ENCODE measurements at places on chromosomes 2 and 18.

DNA sequence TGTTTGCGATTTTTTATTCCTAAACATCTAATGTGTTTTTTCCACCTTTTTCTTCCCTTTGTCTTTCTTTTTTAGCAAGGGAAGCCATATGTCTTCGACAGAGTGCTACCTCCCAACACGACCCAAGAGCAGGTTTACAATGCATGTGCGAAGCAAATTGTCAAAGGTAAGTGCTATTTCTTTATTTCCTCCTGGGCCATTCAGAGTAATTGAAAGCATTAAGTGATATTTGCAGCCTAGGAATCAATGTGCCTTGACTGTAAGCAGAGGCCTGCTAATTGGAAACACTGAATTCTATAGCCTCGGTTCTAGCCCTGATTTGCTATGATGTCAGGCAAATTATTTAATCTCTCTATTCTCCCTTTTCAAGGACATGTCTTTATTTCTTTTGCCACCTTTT, 47.0 kb downstream of the KIF5C start:
- no peak for DNase-seq

DNA sequence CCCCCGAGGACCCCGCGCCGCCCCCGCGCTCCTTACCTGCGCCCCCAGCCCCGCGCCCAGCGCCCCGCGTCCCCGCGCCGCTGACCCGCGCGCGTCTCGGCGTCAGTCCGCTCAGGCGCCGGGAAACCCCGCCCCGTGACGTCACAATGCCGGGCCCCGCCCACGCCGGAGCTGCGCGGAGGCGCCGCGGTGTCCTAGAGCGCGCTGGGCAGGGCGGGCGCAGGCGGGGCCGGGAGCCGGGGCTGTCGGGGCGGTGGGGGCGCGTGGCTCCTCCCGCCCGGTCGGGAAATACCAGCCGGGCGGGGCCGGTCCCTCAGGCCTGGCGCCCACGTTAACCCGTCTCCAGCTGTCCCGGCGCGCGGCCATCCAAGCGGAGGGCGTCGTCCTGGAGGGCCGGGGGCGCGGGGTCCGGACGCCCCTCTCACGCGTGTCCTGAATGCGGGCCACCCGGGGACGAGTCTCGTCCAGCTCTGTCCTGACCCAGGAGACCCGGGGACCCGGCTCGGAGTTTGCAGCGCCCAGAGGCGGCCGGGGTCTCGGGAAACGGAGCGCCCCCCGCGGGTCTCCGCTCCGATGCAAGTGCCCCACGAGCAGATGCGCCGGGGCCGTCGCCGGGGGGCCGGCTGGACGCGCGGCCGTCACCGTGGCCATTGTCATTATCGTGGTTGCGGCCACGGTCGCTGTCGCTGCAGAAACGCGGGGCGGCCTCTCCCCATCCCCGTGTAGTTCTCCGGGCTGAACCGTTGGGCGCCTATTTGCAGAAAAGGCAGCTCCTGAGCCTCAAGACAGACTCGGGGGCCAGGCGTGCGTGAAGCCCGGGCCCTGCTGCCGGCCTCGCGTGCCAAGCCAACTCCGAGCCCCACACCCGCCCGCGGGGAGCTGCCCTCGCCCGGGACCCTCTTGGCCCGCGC, at the start of gene SLC66A2:
SLC66A2 (minus strand) TSS at position 109 of the 911 bp plus-strand sequence. CDS start 727 bp downstream, outside the sequence.
- peak; percentile 90 for DNase-seq

DNA sequence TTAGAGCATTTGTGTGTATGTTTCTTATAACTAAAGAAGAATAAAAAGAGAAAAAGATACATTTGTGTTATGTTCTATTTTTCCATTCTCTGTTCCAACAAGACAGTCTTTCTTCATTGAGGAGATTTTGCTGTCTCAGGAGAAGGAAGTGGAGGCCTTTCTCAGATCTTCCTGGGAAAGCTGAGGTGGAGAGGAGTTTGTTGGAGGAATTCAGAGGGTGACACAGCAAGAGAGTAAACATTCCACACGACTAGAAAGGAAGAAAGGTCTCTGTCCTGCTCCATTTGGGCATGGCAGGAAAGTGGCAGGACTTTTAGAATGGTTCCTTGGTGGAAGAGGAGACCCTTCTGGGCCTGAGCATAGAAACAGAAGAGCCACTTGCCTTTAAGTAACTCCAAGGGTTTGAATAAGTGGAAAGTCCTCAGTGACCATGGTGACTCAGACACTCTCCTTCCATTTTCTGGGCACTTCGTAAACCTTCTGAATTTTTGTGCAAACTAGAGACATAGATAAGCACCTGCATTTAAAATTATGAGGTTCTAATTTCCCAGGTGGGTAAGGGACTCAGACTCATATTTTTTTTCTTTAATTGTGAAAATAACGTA, 52.3 kb upstream of the COL5A2 start:
- DNase-seq = no peak

DNA sequence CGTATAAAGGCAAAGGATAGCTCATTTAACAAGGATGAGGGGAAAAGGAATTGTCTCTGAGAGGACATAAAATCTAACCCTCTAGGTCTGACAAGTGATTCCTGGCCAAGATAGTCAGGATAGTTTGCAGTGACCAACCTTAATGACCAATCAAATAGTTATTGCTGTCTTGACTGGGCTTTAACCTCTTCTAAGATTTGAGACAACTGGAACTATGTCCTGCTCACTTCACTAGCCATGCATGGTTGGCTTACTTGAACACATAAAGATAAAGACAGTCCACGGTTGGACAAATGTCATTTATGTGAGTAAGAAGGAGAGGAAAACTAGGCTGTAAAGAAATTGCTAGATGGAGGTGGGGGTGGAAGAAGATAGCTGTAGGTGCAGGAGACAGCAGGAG, 53.8 kb downstream of the SCN1A start:
- DNase-seq = no peak

- DNase-seq = no peak
These were observed 6.0 kb downstream of the LHCGR start for GRCh38 chr2:48749291-48750127.

GRCh38 chr18:11956371-11957308, 24.7 kb upstream of the IMPA2 start:
- no peak for DNase-seq

GRCh38 chr2:181178823-181179412, 198.5 kb downstream of the UBE2E3 start:
- no peak for DNase-seq

DNA sequence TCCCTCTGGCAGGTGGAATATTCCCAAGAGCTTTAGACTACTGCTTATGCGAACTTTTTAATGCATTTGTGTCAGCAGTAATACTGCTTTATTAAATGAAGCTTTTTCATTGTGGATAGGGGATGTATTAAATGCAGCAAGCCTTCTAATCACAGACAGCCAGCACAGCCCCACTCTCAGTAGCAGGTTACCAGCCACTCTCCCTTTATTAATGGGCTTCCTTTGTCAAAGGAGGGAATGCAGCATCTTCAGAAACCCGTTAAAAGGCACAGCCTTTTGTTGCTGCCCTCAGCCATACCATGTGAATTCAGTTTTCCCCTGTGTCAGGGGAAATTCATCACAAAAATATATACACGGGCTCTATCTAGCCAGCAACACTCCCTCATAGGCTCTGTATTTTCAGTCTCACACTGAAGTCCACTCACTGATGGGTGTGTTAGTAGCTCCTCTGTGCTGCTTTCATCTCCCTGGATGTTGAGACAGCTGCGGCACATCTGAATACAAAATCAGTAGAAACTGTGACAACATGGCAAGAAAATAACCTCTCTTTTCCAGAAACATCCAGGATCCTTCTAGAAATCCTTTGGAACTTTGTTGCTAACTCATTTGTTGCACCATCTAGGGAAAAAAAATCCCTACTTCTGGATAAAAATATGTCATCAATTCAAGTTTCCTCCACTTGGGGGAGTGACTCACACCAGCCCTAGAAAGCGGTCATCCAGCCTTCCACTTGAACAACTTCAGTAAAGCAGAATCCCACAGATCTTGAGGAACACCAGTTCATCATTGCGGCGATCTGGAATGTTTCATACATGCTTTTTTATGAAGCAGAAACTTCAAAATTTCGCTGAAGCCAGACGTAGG, 48.4 kb downstream of the LRRTM1 start:
- no peak for DNase-seq

DNA sequence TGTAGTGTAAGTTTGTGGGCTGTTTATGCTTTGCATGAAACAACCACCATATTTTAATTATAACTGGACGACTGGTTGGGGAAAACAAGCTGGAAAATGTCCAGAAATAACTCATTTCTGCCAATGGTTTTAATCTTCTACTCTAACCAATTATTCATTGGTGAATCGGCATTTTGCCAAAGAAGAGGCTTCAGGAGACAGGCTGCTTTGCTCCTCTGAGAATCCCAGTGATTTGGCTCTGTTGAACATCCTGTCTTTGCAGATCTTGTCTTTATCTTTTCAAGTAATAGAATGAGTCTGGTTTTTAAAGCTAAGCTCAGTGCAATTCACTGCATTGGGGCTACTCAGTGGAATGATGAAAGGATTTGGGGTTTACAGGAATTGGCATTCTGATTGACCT, 109.6 kb downstream of the APOB start:
- no peak for DNase-seq

DNA sequence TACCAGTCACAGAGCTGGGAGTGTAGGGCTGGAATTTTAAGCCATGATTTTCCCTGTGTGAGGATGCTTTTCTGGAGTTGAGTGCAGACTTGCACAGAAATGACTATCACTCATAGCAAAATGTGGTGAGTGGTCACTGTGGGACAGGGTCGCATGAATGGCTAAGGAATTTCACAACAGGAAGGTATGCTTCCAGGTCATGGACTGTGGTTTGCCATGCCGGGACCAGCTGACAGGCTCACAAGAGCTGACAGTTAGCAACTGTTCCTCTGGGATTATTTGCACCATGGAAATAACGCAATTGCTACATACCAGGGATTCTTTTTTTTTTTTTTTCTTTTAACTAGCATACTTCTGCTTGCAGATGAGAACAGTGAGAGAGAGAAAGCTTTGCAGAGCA, 3.8 kb upstream of the UXS1 start:
- no peak for DNase-seq

GRCh38 chr18:44452346-44452745, 228.3 kb upstream of the SETBP1 start:
- DNase-seq = no peak
